Transverse colon (tissue), 4 donors: ENCODE measurements at places on chromosomes 12 and 14.
A peak's percentile ranks its signal among the peaks of the same experiment; 100 is the strongest.

GRCh38 chr12:76030341-76031080, 1.1 kb downstream of the PHLDA1 start:
- peak; percentile 24 for DNase-seq

GRCh38 chr14:98234208-98234607, 1037.8 kb downstream of the BCL11B start:
- DNase-seq: no peak

DNA sequence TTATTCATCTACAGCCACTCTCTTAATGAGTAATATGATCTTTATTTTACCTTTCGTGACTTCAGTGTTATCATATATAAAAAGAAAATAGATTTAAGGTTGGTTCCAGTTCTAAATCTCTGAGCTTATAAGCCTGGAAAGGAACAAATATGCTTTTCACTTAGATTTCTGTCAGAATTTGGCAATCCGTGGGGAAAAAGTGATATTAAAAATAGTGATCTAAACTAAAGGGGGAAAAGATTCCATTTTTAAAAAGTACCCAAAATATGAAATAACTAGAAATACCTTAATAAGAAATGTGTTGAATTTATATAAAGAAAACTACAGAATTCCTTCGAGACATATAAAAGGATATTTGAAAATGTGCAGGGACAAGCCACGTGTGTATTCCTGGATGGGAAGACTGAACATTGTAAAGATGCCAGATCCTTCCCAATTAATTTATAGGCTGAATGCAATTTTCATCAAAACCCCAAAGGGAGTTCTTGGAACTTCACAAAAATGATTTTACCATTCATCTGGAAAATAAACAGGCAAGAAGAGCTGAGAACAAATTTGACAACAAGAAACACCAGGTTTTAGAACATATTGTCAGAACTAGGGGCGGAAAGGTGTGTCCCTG, 142.5 kb downstream of the EFCAB11 start:
- no peak for DNase-seq

DNA sequence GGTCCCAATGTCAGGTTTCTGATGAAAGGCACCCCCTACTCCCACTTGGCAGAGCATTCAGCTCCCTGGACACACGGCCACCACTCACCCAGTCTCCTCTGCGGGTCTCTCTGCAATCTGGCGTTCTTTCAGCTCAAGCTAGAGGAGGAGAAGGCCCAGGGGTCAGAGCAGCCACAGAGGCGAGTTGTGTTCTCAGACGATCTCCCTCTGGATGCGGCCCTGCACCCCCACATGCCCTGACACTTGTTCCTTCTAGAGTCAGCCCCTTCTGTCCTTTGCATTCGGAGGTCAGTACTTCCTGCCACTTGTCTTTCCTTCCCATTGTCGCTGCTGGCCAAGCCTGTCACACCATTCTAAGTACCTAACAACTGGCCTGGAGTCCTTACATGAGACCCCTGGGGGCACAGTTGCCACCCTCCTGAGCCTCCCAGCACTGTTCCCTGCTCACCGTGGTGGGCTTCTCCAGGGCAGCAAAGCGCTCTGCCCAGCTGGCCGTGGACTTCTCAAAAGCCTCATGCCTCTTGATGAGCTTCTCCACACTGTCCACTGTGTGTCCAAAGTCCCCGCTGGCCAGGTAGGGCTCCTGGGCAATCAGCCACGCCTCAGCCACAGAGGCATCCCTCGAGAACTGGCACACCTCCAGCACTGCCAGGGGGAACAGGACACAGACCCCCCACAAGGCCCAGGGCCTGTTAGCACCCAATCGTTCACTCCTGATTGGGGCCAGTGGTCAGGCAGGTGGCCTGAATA, 63.2 kb downstream of the PLEKHG3 start:
- DNase-seq: no peak

DNA sequence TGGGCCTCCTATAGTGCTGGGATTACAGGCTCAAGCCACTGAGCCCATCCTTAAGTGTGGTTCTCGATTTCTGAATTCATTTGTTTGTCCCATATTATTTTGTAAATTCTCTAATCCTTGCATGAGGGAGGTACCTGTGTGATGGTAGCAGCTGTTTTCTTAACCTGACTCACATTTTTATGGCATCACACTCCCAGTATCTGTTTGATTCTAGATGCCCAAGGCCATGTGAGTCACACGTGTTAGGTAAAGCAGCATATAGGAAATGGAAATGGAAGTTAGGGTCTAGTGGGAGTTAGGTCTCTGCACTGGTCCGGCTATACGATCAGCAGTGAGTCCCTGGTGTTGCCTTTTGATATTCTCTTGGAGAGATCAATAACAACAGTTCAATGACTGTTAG, 198.1 kb downstream of the ERC1 start:
- no peak for DNase-seq

DNA sequence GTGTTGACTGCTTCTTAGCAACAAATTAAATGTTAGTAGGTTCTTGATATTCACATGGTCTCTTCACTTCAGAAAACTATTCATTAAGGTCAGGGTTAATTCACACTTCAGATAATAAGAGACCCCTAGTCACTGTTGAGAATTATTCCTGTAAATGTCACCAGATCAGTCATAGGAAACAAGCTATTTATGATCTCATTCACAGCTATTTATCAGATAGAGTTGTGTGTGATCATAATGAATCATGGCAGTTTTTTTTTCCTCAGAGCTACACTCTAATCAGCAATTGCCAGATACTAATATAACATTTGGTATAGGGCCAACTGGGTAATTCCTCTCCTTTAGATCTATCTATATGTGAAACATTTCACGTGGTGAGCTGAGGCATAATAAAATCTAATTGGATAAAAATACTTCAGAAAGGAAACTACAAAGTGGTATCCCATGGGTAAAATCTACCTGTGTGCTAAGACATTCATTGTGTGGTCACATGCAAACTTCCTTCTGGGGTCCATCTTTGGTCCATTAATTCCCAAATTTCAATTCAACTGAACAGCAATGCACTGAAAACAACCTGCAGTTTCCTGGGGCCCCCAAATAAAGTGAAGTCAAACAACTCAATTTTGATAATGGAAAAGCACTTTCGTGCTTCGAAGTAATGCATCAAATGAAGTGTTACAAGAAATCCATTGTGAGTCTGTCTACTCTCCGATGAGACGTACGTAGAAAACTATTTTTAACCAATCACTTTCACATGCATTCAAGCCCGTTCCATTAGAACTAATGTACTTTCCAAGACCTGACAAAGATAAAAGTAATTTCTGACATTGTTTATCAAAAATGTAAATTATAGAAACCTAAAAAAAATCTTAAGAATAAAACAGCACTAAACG, 197.0 kb downstream of the ACSS3 start:
- DNase-seq: no peak

GRCh38 chr14:90427848-90428426, 31.1 kb downstream of the CALM1 start:
- DNase-seq: no peak

DNA sequence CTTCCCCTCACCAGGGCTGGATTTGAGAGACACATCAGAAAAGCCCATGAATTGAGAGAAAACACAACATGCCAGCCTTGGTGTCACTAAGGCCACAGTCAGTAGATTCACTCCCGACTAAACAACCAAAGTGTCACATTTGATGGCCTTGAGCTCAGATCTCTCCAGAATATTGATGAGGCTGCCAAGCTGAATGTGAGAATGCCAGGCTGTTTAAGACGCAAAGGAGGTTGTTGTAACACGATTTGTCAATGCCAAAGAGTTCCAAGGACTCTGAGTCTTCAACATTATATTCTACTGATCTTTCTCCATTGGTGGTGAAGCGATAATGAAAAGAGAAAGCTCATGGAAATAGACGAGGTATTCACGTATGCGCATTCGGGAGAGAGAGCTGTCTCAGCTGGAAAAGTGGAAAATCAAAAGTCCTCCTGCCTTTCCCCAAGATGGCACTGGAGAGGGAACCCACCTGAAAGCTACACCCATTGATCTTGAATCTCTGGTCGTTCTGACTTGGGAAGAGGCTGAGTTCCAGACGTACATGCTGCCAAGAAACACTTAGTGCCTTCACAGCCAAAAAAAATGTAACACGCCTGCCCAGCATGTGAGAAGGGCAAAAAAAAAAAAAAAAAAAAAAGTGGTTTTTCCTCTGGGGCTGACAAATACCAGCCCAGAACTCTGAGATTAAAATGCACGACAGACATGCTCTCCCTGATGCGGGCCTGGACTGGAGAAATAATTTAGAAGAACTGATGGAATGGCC, 1159.6 kb downstream of the VRK1 start:
- DNase-seq: no peak

DNA sequence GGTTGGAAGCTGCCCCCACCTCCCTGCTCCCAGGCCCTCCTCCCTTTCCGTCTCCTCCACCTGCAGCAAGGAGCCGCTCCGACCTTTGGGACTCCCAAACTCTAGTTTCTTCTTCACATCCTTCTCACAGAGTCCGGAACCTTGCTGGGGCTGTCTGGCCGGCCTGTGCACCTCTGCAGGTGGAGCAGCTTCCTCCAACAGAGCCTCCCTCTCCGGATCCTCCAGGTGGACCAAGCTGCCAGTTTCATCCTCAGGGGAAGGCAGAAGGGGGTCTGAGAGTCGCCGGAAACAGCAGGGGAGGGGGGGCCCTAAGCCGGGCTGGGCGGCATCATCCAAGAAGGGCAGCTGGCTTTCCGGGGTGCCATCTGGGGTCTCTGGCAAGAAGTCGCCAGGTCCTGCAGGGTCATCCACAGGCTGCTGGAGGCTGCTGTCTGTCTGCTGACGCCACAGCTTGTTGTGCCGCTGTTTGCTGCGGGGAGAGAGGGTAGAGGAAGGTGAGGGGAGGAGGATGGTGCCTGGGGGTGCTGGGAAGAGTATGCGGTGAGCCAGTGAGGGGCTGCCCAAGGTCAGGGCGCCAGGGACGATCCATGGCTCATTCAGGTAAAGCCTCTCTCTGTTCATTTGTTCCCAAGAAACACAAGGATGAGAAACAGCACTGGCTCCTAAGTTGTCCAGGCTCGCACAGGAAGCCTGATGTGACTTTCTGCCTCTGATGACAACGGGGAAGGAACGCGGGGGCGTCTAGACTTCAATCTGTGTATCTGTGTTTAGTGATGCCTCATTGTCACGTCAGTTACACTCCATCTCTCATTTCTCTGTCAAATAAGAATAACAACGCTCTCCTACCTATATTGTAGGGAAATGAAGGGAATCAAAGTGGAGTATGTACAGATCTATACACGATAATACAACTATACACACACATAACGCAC, 61.3 kb upstream of the CORO1C start:
- no peak for DNase-seq

- DNase-seq: no peak
These were observed 3.5 kb upstream of the HCFC2 start for GRCh38 chr12:104060791-104061190.

GRCh38 chr12:100267603-100268281, 765 bp downstream of the SCYL2 start:
- DNase-seq: no peak

GRCh38 chr12:14238221-14238792, 127.2 kb upstream of the ATF7IP start:
- no peak for DNase-seq

GRCh38 chr12:81956468-81956860, 197.3 kb upstream of the PPFIA2 start:
- no peak for DNase-seq

- no peak for DNase-seq
These were observed 680 bp downstream of the ASB8 start for GRCh38 chr12:48156652-48157017.

DNA sequence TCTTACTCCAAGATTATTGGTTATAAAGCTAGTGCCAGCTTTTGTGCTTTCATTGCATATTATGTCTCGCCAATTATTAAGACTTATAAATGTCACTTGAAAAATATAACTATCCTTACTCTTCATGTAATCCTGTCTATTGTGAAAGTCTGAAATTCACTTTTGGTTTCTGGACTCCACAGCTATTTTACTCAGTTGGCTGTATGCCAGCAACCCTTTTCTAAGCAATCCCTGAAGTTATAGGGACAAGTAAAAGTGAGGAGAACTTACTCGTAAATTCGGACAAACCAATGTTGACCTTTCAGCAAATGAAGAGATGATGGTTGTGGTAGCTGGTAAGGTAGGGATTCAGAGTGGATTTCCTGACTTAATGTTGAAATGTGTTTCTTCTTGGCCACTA, 196.3 kb downstream of the NPAS3 start:
- no peak for DNase-seq

DNA sequence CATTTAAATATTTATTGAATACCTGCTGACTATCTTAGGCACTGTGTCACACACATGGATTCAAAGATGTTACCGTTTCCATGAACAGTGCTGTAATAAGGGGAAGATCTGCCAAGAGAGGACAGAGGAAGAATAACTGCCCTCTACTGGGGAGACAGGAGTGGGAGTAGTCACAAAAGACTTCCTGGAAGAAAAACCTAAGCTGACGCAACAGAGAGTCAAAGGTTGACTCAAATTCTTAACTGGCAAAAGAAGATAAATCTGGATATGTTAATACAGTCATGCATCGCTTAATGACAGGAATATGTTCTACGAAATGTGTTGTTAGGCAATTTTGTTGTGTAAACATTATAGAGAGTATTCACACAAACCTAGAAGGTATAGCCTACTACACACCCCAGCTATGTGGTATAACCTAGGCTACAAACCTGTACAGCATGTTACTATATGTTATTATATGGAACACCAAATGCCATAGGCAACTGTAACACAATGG, 51.5 kb downstream of the DCAF5 start:
- DNase-seq: no peak

DNA sequence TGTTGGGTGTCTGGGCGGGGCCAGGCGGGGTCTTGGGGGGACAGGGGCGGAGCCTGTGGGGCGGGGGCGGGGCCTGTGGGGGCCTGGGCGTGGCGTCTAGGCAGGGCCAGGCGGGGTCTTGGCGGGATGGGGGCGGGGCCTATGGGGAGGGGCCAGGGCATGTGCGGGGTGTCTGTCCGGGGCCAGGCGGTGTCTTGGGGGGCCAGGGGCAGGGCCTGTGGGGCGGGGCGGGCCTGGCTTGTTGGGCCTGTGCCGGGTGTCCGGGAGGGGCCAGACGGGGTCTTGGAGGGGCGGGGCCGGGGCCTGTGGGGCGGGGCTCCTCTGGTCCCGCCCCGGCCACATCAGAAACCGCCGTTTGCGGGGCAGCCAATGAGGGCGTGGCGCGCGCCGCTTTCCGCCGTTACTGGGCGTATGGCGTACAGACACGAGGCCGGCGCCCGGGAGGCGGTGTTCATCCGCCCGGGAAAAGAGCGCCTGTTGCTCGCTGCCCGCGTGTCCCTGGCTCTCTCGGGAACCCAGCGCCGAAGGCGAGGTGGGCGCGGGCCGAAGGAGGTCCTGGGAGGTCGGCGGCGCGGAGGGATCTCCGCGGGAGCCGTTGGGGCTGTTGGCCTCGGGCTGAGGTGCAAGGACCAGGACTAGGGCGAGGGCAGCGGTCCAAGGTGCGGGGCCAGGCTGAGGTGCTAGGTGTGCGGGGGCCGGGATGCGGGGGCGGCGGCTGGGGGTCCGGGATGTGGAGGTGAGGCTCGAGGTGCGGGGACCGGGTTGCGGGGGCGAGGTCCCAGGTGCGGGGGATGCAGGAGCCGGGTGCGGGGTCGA, at the start of gene PIWIL1:
Gene PIWIL1, plus strand, starts transcription at position 400 of the 816 bp plus-strand sequence. CDS start 4,705 bp downstream, outside the sequence.
- no peak for DNase-seq
